ENCODE measurements at places on chromosomes 4 and X. TPM values are rescaled to one million over a fixed set of nuclear protein-coding genes. Genes with fewer than 3 reads are reported as not detected.

Gene CDX4
- not detected for total RNA-seq

Gene UBQLN2
- 66.8 TPM for total RNA-seq

Gene RELL1
- 39.8 TPM for total RNA-seq

Gene SOX3
- total RNA-seq, result not detected

Gene PAGE4
- not detected for total RNA-seq

Gene STBD1
- total RNA-seq, result 1.9 TPM

Gene ANXA3
- 30.9 TPM for total RNA-seq

Gene NPNT
- total RNA-seq, result not detected

Gene GAB3
- 32.1 TPM for total RNA-seq

Gene SPOCK3
- not detected for total RNA-seq

Gene F9
- not detected for total RNA-seq

Gene AREG
- total RNA-seq, result 0.27 TPM

Gene POF1B
- total RNA-seq, result 0.29 TPM

Gene IL15
- total RNA-seq, result 4.0 TPM

Gene BMPR1B
- total RNA-seq, result not detected

Gene STPG2
- not detected for total RNA-seq

Gene GRID2
- total RNA-seq, result not detected

Gene TCEAL6
- not detected for total RNA-seq

Gene DCAF12L1
- not detected for total RNA-seq

Gene ITIH6
- not detected for total RNA-seq

Gene HTN1
- not detected for total RNA-seq

Gene REELD1
- 0.12 TPM for total RNA-seq

Gene ETDB
- total RNA-seq, result not detected

All from T-helper 1 cell treated with Interleukin-12 subunit alpha and Interleukin-12 subunit beta and Interleukin-4 antibody, amounts not matched to agents 30 ng/mL and 1 ng/mL, for 36 hours (primary cell).